ENCODE measurements at places on chromosomes 13 and 19.
A peak's percentile ranks its signal among the peaks of the same experiment; 100 is the strongest.

- DNase-seq = no peak
Observed at GRCh38 chr13:26539738-26540292, 17.7 kb upstream of the WASF3 start.

DNA sequence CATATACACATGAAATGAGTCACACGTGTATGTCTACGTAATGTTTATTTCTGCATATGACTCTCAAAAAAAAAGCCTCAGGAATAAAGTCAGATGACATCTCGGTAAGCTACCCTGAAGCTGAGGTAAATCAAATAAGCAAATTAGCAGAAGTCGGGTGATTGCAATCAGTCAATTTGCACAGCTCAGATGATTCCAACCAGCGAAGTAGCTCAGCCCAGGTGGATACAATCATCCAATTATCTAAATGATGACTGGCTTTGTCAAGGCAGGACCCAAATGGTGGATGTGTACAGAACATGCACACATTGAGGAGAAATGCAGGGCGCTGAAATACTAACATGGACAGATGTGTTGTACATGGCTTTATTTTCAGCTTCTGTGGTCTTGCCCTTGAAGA lies 148.5 kb downstream of the ZNF486 start:
- DNase-seq = no peak

GRCh38 chr13:73722120-73722519 lies 412.1 kb downstream of the KLF12 start:
- peak; percentile 19 for DNase-seq

- no peak for DNase-seq
Observed at GRCh38 chr19:24029941-24030636, 56.9 kb upstream of the ZNF254 start.

GRCh38 chr13:39655041-39655568 lies 357 bp upstream of the COG6 start:
- DNase-seq = no peak

GRCh38 chr13:90534617-90535370 lies 812.7 kb upstream of the MIR17HG start:
- DNase-seq = no peak

- peak; percentile 95 for DNase-seq
Observed at GRCh38 chr19:11242864-11243797, 3.7 kb downstream of the ANGPTL8 start.

GRCh38 chr13:92827503-92827902 lies 399.1 kb upstream of the GPC6 start:
- no peak for DNase-seq

DNA sequence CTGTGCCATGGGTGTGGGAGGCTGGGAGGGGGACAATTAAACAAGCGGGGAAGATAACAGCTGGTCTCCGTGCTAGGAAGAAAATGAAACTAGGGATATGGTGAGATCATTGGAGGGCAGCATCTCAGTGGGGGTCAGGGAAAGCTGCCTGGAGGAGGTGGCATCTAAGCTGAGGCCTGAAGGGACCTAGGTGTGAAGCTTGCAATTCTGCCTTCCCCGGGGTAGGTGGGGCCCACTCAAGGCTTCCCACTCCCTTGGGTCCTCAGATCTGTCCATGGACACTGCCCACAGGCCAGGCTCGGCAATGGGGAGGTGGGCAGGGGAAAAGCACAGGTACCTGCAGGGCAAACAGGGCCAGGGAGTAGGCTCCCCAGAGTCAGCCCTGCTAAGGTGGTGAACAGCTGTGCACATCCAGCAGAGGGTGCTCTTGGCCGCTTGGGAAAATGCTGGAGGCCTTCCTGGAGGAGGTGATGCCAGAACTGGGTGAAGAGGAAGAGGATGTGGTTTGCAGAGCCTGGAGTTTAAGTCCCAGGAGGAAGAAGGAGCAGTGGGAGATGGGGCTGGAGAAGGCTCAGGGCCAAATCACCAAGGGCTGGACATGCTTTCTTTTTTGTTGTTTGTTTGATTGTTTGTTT lies 25.7 kb upstream of the CCNE1 start:
- DNase-seq = no peak

- DNase-seq = no peak
Observed at GRCh38 chr13:90926459-90926858, 421.0 kb upstream of the MIR17HG start.

GRCh38 chr13:85313761-85314503 lies 485.3 kb downstream of the SLITRK6 start:
- peak; percentile 21 for DNase-seq

GRCh38 chr13:27605610-27606200 lies 14.6 kb downstream of the LNX2 start:
- DNase-seq = no peak

DNA sequence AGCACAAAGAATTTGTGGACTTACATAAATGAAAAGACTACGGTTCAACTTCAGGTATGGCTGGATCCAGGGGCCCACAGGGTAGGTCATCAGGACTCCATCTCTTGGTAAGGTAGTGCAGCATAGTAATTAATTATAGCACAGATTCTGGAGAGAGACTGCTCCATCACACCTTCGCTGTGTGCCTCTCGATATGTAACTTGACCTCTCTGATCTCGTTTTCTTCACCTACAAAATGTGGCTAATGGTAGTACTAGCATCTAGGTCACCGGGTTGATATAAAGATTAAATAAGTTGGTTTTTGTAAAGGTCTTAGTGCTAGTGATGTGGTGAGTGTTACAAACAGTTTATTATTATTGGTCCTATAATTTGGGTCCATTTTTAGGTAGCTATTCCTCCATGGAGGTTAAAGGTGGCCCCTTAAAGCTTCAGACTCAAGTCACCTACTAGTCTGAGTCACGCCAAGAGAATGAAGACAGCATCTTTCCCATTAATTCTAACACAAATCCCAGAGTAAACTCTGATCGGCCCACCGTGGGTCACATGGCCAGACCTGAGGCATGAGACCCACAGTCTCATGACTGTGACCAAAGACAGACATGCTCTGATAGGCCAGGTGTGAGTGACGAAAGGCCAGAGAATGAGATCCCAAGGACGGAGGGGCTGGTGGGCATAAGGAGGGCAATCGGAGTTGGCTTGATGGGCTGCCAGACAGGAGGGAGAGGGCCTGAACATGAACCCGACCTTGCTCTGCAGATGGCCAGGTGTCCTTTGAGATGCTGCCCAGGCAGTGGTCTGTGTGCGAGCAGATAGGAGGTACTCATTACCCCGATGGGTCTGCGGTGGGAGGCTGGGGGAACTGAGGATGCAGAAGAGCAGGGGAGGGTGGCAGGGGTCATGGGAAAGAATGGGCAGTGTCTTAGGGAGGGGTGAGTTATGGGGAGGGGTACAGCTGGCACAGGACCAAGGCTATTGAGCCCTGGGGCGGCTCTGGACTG lies 18.3 kb upstream of the PSMD8 start:
- no peak for DNase-seq

DNA sequence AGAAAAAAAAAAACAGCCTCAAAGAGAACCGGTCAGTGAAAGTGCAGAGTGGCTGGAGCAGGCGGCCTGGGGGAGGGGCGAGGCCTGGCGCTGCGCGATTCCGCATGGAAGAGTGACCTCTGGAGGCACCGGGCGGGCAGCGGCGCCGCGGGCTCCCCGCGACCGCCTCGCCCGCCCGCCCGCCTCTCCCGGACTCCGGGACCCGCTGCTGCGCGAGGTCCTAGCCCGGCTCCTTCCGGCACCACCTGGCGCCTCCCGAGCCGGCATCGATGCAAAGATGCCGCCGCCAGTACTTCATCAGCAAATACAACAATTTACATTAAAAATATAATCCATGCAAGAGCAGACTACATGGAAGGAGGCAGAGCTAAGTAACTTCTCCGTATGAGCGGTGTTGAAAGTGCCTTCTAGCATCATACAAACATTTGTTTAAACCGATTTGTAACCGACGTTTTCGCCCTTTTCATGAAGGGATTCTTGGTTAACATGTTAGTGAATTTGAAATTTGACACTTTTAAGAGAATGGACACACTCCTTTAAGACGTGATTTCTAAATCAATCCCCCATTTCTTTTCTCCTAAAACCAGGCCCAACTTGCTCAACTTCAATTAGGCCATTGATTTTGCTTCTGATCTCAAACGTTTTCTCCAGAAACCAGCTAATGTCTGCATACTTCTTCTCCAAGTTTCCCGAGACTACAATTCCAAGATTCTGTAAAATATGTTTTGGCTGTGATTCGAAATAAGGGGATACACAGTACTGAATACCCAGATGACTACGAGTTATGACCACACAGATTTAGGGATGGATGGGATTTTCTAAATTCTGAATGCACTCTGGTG lies 2.1 kb downstream of the EFNB2 start:
- DNase-seq = peak; percentile 38

- no peak for DNase-seq
Observed at GRCh38 chr19:29665826-29666577, 741 bp downstream of the PLEKHF1 start.

- DNase-seq = no peak
Observed at GRCh38 chr19:35512831-35513627, 420 bp downstream of the DMKN start.

DNA sequence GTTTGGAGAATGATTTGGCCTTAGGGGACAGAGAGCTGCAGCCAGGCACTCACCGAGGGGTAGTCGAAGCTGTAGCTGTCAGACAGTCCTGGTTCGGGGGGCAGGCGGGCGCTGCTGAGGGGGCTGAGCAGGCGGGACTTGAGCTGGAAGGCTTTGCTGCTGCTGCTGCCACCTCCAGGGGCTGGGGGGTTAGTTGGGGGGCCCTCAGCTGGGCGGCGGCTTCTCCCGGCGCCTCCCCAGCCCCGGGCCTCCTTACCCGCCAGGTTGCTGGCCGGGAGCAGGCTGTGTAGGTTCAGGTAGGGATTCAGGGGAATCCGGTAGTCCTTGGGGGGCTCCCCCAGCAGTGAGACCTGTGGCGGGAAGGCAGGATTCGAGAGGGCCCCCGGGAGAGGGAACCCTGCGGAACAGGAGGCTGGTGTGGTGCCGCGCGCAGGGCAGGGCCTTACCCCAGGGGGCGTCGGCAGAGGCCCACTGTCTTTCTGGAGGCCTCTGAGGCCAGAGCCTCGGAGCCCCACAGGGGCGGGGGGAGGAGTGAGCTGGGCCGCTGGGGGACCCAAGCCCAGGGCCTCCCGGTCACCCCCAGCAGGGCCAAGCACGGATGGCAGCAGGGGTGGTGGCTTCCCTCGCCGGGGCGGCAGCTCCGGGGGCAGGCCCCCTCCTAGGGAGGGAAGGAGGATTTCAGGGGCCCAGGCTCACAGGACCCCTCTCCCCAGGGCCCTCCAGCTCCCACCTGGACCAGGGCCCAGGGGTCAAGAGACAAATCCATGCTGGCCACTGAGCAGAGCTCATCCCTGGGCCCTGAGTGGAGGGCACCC lies 5.0 kb upstream of the FDX2 start:
- no peak for DNase-seq

- no peak for DNase-seq
Observed at GRCh38 chr13:114109641-114110041, 22.8 kb downstream of the RASA3 start.

DNA sequence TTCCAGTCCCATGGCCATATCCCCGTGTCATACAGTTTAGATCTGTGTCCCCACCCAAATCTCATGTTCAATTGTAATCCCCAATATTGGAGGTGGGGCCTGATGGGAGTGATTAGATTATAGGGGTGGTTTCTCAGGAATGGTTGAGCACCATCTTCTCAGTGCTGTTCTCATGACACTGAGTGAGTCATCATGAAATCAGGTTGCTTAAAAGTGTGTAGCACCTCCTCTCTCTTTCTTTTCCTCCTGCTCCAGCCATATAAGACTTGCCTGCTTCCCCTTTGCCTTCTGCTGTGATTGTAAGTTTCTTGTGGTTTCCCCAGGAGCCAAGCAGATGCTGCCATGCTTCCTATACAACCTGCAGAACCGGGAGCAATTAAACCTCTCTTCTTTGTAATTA lies 197.8 kb downstream of the NALCN start:
- DNase-seq = no peak

- DNase-seq = no peak
Observed at GRCh38 chr13:99199541-99200431, 868 bp upstream of the UBAC2 start.

GRCh38 chr13:27920677-27921420 lies 1.0 kb downstream of the PDX1 start:
- no peak for DNase-seq

- no peak for DNase-seq
Observed at GRCh38 chr13:78468621-78469020, 134.7 kb downstream of the POU4F1 start.

DNA sequence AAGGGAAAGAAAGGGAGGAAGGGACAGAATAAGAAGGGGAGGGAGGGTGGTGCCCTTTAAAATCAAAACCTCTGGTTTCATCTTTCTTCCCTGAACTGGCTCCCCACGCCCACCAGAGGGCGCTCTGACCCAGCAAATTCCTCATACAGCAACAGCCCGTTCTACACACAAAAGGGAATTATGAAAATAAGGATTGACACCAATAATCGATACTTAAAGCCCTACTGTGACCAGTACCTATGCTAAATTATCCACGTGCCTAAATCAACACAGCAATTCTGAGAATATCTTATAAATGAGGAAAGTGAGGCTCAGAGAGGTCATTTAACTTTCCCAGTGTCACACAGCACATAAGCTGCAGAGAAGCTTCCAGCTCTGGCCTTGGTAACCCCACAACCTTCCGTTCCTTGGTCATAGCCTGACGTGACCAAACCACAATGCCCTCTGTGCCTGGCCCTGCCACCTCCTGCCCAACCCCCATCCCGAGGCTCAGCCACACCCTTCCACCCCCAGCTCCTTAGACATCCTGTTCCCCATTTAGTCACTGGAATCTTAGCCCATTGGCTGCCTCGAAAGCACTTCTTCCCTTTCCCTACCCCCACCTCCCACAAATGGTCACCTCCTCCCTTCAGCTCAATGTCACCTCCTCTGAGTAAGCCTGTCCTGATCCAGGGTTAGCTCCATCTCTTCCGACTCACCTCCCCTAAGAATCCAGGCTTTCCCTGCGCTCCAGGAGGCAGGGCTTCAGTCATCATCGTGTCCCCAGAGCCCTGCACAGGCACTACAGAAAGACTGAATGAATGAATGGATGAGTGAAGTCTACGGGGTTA lies 34.2 kb upstream of the PNMA8B start:
- peak; percentile 76 for DNase-seq

- DNase-seq = no peak
Observed at GRCh38 chr19:29001597-29002245, 211.2 kb downstream of the UQCRFS1 start.

DNA sequence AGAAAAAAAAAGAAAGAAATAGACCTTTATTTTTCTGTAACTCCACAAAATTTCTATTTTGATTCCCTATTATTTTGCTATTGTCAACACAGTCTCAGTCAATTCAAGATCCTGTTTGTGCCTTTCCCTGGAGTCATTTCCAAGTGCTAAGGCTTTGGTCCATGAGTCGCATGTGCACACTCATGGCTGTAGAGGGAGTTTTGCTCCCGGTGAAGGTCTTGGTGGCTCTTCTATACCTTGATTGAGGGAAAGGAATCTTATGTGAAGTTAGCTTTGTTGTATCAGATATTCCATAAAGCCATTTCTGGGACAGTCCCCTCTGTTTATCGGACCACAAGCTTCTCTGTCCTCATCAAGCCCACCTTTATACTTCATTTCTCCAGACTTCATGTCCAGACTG lies 58.7 kb upstream of the ALOX5AP start:
- peak; percentile 26 for DNase-seq

GRCh38 chr19:6521718-6522646 lies 8.8 kb upstream of the TNFSF9 start:
- DNase-seq = no peak

GRCh38 chr19:23882493-23882892 lies 32.2 kb upstream of the ZNF726 start:
- DNase-seq = no peak
